Substantia nigra (tissue), 51 donors: ENCODE measurements at places on chromosomes 12 and 14.
A peak's percentile ranks its signal among the peaks of the same experiment; 100 is the strongest.

DNA sequence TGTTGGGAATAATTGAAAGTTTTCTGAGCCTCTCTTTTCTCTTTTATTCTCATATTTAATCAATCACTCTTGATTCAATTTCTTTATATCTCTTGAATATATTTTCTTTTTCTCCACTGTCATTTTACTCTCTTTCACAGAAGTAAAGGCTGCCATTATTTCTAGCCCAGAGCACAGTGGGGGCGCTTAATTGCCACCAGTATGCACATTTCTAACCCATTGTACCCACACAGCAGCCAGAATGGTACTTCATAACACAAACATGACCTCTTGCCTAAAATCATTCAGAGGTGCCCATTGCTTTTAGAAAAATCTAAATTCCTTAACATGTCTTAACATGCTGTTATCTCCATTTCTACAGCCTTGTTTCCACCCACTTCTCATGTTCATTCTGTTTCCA is 190.2 kb upstream of the LMO3 start:
- no peak for DNase-seq

DNA sequence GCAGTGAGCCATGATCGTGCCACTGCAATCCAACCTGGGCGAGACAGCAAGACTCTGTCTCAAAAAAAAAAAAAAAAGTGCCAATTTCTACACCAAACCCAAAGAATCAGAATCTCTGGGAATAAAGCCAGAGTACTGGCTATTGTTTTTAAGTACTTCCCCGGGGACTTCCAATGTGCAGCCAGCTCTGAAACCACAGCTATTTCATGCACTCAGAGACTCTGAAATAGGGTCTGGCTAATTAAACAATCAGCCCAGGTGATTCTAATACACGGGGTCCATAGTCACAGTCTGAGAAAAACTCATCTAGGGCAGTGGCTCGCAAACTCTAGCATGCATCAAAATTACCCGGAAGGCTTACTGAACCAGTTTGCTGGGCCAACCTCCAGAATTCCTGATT is 56.3 kb downstream of the SIX6 start:
- DNase-seq = no peak

DNA sequence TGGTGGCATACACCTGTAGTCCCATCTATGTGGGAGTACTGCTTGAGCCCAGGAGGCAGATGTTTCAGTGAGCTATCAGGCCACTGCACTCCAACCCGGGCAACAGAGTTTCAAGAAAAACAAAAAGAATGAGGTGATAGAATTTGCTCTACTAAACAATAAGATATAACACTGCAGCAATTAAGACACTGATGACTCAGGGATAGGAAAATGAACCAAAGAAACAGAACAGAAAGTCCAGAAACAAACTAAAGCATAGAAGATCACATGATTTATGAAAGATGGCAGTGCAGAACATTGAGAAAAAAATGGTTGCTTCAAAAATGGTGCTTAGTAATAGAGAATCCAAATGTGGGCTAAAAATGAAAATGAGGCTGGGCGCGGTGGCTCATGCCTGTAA is 65.2 kb upstream of the AP4S1 start:
- no peak for DNase-seq

DNA sequence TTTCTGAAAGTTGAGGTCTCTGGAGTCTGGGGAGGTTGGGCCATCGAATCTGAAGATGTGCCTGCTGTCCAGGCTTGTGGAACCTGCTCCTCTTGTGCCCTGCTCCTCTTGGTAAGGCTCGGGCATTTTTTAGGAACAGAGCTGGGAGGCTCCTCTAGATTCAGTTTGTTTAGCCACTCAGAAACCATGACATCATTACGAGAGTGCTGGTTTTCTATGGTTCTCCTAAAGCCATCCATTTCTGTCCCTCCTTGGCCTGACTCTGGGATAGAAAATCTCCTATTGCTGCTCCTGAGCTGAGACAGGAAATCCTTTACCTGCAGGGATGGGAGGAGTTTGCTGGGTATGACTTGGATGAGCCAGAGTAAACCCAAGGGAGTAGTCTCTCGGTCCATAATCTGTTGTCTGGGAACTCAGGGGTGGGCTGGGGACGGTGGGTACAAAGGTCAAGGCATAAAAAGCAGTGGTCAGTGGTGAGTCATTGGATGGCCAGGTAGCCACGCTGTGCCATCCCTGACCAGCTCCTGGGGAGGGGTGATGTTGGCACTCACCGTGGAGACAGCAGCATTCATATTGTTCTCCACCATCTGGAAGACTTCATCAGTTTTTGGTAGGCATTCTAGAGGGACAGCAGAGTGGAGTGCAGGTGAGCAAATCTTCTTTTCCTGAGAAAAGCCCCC is 2.4 kb upstream of the ADCY4 start:
- no peak for DNase-seq

- no peak for DNase-seq
Measured at GRCh38 chr12:52502877-52503276, 9.8 kb upstream of the KRT6A start.

DNA sequence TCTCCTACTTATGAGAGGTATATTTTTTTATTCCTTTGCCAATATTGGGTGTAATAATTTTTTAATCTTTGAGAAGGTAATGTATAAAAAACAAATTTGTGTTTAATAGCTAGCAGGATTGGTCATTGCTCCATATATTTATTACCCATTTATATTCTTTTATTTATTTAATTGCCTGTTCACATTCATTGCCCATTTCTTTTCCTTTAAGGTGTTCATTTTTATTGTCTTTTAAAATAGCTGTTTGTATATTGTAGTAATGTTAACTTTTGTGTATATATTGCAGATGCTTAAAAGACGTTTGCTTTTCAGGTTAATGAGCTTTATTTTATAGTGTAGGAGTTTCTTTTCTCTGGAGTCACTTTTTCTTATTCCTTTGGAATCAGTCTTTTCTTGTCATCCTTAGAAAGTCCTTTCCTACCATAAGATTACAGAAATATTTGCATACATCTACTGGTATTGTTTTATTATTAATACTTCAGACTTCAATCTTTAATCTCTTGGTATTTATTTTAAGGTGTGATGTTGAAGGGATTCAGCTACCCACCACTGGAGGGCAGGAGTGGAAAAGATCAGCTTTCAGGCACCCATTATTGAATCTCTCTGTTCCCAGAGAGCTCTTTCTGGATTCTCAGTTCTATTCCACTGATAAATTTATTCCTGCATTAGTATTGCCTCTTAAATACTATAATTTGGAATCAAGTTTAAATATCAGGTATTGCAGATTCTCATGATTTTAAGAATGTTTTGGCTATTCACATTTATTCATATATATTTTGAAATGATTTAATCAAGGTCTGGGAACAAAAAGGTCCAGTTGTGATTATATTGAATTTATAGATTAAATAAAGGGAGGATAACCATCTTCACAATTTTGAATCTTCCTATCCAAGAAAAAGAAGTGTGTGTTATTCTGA is 17.3 kb downstream of the PPM1A start:
- DNase-seq = no peak

DNA sequence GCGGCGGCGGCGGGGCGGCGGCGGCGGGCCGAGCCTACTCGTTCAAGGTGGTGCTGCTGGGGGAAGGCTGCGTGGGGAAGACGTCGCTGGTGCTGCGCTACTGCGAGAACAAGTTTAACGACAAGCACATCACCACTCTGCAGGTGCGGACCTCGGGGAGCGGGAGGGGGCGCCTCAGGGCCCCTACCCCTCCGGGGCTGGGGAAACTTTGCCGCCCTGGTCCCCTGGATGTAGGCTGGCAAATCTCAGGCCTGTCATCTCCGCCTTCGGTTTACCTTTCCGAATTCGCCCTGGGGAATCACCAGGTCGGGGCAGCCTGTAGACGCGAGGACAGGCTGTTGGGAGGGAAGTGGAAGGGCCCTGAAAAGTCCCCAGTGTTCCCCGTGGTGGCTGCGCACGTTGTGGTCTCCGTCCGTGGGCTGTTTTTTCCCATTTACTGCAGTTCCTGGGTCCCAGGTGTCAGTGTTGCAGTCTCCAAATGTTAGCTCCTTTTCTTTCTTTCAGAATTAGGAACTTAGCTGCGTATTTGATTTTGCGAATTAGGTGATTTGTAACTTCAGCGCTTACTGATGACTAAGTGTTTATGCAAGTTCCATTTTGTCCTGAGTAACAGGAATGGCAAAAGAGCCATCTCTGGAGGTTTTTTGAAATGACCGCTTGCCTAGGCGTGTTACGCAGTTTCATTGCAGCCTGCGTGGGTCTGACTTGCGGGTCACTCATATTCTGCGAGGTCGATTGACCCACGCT is 656 bp downstream of the RAB21 start:
- peak; percentile 8 for DNase-seq

- DNase-seq = no peak
Measured at GRCh38 chr14:94388384-94389103, at the start of gene SERPINA1. Gene SERPINA1 (minus strand): TSS chr14:94388602. CDS start chr14:94383237, 5,365 bp downstream.

DNA sequence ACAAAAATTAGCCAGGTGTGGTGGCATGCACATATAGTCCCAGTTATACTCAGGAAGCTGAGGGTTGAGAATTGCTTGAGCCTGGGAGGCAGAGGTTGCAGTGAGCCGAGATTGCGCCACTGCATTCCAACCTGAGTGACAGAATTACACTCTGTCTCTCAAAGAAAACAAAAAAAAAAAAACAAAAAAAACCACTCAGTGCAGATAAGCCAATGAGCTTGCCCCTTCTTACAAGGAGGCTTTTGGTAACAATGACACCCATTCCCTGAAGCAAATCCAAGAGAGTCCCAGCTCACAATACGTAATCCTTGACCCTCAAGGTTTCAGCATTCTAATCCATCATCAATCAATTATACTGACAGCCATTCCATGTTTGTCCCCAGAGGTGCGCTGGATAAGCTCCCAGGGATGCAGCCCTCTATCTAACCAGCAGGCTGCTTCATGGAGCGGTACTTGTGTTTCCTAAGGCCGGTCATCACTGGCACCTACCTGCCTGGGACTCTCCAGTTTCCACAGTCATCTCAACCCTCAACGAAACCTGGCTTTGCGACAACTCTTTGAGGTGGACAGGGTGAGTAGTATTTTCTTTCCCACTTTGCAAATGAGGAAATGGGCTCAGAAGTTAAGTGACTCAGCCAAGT is 12.4 kb downstream of the GCN1 start:
- DNase-seq = no peak

DNA sequence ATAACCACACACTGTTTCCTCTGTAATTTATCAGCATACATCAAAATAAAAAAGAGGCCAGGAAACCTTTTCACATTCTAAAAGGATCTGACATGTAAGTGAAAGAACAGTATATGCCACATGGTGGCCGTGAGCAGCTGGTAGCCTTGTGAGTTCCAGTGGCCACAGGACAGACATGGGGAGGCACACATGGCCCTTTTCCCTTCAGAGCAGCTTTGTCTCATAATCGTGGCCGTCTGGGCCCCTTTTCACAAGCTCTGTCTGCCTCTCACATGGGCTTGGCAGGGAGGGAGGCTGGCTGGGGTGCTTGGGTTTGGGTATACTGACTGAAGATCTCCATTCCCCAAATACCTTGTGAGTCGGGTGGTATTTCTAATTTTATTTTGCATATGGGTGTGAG is 1.5 kb upstream of the ZDHHC22 start:
- no peak for DNase-seq

GRCh38 chr12:45887544-45887943 is 102.8 kb downstream of the SCAF11 start:
- DNase-seq = no peak

DNA sequence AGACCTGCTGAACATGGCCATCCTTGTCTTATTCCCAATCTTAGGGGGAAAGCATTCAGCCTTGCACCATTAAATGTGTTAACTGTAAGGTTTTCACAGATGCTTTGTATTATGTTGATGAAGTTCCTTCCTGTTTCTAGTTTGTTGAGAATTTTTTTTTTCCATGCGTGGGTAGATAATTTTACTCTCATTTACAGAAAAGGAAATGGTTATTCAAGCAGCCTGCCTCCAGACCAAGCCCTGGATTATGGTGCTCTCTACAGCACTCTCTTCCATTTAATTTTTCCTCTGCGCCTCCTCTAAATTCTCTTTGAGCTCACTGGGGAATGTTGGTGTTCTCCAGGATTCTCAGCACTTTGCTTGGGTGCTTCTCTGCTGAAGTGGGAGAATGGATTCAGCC is 179.3 kb upstream of the PZP start:
- no peak for DNase-seq

GRCh38 chr12:4996714-4997113 is 47.0 kb upstream of the KCNA5 start:
- no peak for DNase-seq

DNA sequence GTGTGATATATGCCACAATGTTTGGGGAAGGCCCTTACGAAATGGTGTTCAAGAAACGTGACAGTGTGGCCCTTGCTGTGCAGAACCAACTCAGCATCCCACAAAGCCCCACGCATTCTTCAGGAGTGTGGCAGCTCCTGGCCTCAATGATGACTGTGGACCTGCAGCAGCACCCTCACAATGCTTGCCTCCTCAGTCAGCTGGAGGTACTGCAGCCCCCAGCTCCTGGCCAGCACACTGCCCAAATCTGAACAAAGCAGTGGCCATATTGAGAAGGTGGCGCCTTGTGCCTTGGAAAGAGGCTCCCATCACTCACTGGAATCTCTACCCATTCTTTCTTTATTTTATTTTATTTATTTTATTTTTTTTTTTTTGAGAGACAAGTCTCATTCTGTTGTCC is 10.4 kb downstream of the POLE2 start:
- no peak for DNase-seq

DNA sequence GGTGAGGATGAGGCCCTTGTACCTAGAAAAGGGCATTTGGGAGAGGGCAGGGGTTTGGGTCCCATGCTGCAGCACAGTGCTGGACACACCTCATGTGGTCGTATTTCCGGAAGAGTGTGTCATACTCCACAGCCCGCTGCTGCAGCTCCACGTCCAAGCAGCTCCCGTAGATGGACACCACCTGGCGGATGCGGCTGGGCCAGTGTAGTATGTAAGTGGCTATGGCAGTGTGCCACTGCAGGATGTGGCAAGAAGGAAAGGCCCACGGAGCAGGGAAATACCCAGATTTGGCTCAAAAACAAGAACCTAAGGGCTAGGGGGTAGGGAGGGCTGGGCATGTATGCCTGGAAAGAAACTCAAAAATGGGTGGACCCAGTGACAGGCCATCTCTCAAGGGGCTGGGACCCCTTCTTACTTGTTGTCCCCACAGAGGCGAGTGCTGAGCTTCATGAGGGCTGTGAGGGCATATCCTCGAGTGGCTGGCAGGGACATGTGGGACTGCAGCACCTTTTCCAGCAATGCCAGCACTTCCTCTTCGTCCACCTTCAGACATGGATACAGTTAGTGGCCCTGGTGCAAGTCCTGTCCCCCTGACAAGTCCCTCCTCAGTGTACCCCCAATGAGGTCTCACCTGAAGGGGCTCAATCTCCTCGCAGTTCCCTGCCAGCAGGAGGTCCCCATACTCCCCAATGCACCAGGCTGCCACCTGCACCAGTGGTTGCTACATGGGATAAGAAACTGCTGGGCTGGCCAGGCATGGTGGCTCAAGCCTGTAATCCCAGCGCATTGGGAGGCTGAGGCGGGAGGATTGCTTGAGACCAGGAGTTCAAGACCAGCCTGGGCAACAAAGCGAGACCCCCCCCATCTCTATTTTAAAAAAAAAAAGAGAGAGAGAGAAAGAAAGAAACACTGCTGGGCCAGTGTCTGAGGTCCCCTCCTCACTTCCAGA is 5.4 kb downstream of the AP1G2 start:
- no peak for DNase-seq

DNA sequence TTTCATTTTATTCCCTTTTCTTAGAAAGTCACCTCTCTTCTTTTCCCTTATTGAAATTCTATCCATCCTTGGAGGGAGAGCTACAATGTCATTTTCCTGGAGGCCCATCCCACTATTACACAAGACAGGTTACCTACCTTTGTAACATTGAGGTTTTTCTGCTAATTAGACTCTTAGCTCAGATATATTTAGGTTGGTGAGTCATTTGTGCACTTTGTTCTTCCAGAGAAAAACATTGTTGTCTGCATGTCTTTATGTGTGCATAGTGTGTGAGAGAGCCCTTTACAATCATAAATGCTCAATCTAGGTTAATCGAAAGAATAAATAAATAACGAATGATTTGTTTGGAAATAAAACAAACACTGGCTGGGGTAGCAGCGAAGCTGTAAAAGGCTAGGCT is 191.8 kb downstream of the DACT1 start:
- DNase-seq = no peak
